ENCODE measurements at places on chromosomes 5 and 9.

GRCh38 chr9:16221822-16222547 is 648.5 kb downstream of the BNC2 start:
- no peak for DNase-seq

- no peak for DNase-seq
Observed at GRCh38 chr9:36146651-36147050, 10.1 kb downstream of the GLIPR2 start.

GRCh38 chr5:172133359-172134029 is 54.5 kb downstream of the STK10 start:
- DNase-seq, result peak; percentile 83

- no peak for DNase-seq
Observed at GRCh38 chr5:12250454-12250853, 346.2 kb upstream of the CTNND2 start.

- no peak for DNase-seq
Observed at GRCh38 chr5:167947306-167947705, 344.1 kb upstream of the WWC1 start.

DNA sequence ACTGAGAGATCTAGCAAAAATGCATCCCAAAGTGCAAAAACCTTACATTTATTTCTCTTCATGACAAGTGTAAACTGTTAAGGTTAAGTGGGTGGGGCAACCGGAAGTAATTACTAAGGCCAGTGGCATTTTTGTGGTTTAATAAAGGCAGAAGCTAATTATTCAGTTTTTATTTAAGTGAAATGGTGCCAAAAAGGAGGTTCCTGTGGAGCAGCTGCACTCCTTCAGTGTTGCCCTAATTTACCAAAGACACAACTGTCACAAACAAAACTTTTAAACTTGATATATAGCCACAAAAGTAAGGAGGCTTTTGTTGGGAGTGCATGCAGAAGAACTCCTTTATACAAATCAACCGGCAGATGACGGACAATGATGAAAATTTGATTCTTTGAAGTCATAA is 81.6 kb downstream of the NDUFS4 start:
- peak; percentile 41 for DNase-seq
